ENCODE measurements at places on chromosomes 5 and 9. TPM values are rescaled to one million over a fixed set of nuclear protein-coding genes. Genes with fewer than 3 reads are reported as not detected.

DNA sequence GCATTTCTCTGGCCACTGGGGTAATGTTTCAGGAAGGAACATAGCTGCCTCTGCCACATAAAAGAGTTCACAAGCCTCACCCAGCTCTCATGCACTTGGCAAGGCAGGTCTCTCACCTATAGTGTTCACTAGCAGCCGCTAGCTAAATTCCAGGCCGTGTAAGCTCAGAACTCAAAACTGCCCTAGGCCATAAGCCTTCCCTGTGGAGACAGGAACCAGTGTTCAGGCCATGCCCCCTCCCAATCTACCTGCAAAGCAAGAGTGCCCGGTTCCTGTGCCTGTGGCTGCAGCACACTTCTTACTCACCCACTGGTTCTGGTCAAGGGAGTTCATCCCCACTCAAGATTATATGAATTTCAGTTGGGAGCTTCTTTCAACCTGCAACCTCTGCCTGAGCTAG is 60.7 kb upstream of the ZNF169 start:
- no peak for DNase-seq

DNA sequence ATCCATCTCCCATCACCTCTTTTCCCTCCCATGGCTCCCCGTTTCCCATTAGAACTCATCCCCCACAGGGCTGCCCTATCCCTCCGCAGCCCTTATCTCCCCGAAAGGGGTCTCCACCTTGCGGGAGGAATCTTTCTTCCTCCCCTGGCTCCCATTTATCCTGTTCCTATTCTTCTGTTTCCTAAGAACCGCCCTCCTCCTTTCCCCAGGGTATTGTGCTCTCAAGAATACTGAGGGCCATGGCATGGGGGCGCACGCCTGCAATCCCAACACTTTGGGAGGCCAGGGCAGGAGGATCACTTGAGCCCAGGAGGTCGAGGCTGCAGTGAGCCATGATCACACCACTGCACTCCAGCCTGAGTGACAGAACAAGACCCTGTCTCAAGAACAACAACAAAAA is 665 bp downstream of the CD72 start:
- DNase-seq: no peak

- no peak for DNase-seq
These were observed 19.8 kb downstream of the TRIP13 start for GRCh38 chr5:912280-913091.

- DNase-seq: no peak
These were observed 51.4 kb upstream of the DAB2 start for GRCh38 chr5:39475881-39476842.

GRCh38 chr5:148491793-148492184 is 108.0 kb downstream of the FBXO38 start:
- DNase-seq: no peak

Gene ZNF366
- 0.72 TPM for total RNA-seq
